ENCODE measurements at places on chromosomes 6 and 20.

GRCh38 chr20:62603907-62604785, 38.2 kb upstream of the SLCO4A1 start:
- no peak for DNase-seq

- no peak for DNase-seq
Observed at GRCh38 chr6:2639896-2640295, 110.8 kb downstream of the MYLK4 start.

DNA sequence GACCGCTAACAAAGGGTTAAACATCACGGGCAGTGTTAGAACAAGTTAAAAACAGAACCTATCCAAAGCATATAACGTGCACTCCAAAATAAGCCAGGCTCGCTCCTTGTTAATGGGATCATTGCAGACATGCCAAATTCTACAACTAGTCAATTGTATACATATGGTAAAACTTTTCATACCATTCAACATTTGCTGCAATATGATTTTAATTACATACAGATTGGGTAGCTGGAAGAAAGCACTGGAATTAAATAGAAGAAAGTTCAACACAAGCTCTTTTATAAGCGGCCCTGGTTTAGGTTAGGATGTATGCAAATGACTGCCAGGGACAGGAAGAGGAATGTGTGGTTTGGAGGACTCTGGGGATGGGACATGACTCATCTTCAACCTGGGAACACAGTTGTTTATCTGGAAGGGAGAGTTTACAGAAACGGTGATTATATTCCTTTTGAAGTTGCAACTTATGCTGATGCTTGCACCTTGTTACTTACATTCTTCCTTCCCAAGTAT, 62.5 kb upstream of the TIAM2 start:
- DNase-seq = no peak

GRCh38 chr6:146581968-146582367, 16.8 kb upstream of the ADGB start:
- DNase-seq = no peak

DNA sequence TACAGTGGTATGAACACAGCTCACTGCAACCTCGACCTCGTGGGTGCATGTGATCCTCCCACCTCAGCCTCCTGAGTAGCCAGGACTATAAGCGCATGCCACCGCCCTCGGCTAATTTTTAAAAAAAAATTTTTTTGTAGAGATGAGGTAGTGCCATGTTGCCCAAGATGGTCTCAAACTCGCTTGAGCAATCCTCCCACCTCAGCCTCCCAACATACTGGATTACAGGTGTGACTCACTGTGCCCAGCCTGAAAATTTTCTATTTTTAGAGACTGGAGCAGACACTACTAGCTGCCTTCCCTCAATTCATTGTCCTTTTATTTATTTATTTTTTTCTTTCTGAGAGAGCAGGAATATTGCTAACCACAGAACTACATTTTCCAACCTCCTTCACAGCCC, 20.3 kb upstream of the GTF3C6 start:
- no peak for DNase-seq

- DNase-seq = no peak
Observed at GRCh38 chr6:7236306-7237209, 76.4 kb downstream of the SSR1 start.

DNA sequence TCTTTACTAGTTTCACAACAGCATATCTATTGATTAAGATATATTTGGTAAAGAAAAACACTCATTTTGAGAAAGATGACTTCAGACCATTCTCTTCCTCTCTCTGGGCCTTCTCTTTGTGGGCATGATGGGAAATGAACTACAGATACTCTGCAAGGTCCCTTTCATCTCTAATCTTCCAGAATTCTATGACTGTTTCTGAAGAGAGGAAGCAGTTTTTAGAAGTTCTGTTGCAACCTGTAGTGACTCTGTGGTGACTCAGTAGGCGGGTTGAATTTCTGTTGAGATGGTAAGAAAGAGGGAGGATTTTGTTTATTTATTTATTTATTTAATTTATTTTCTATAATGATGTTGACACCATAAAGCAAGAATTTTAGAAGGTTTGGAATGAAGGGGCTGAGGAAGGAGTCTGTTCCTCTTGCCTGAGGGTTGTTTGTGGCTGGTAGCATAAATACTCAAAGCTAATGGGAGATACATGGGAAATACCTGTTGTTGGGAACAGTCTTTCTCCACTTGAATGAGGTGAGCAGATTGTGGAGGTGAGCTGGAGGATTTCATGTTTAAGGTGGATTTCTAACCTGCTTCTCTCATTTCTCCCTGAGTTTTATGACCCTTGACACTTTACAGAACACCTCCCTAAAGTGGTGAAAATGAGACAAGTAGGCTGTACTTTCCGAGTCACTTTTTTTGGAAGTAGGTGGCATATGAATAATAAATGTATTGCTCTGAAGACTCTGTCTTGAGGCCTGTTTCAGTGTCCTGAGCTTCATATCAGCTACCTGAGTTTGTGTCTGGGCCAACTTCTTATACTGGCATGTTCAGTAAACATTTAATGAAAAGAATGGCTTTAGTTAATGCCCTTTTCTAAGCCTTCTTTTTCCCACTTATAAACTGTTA, 15.0 kb downstream of the ACSS2 start:
- no peak for DNase-seq

DNA sequence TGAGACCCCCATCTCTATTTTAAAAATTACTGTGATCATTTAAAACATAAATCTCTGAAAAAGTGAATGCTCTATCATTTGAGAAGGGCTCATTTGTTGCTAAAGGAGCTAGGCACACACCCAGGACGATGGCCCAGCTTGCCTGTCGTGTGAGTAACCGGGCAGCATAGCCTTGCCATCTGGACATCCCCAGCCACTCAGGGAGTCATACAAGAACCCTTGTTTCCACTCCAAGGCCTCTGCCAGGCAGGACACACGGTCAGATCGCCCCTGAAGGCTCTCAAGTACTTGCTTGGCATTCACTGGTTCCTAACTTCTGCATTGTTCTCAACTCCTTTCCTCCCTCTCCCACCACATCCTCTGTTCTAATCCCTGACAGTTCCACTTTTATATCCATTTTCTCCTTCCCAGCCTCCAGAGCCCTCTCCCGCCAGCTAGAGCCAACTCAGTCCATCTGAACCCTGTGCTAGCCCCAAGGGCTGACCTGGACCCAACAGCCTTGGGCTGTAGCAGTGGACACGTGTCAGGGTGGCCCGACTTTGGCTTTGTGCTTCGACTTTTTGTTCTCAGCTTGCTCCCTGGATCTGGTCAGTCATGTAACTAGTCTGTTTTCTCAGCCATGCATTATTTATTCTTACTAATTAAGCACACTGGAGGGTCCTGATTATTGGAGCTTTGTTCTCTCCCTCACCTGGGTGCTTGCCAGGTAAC, 15.7 kb upstream of the EZR start:
- DNase-seq = no peak

DNA sequence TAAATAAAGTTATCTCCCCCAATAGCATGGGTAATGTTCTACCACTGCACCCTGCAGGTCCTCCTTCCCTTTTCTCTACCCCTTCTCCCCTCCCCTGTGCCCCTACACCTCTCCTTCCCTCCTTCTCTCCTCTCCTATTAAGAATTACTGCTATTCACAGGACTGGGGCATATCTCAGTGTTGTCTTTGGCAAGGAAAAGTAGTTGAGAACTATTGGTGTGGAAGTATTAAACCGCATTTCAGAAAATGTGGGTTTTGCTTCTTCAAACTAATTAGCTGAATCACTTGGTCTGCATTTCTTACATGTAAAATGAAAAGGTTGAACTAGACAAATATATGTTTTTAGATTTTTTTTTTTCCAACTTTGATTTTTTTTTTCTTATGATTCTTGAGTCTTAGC, 296.3 kb downstream of the CDKAL1 start:
- no peak for DNase-seq

DNA sequence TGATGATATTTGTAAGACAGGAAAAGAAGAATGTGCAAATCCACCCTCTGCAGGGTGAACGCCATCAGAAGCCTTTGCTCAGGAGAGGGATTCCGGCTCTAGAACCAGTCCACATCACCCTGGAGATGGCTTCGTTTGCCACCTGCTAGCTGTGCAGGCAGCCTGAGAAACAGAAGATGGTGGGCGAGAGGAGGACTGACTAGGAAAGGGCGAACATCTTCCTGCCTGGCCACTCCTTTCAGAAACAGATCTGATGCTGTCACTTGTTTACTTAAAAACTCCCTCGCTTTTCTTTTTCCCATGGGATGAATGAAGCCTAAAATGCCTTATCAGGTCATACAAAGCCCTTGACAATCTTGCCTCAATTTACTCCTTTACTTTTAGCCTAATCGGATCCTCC, 1.2 kb downstream of the PTPRA start:
- DNase-seq = no peak

DNA sequence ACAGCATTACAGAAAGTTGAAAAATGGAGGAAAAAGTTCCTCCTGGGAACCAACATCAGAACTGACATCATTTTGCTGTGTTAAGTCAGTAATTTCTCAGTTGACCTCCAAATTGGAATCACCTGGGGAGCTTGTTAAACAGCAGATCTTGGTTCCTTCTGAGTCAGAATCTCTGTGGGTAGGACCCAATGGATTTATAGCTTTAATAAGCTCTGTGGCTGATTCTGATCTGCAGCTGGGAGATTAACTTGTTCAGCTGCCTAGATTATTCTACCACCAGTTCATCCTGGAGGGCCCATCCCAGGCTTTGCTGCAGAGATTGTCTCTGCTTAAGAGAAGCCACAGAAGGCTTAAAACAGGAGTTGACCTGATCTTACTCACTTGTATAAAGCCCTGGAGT, 90.7 kb upstream of the POPDC3 start:
- no peak for DNase-seq

DNA sequence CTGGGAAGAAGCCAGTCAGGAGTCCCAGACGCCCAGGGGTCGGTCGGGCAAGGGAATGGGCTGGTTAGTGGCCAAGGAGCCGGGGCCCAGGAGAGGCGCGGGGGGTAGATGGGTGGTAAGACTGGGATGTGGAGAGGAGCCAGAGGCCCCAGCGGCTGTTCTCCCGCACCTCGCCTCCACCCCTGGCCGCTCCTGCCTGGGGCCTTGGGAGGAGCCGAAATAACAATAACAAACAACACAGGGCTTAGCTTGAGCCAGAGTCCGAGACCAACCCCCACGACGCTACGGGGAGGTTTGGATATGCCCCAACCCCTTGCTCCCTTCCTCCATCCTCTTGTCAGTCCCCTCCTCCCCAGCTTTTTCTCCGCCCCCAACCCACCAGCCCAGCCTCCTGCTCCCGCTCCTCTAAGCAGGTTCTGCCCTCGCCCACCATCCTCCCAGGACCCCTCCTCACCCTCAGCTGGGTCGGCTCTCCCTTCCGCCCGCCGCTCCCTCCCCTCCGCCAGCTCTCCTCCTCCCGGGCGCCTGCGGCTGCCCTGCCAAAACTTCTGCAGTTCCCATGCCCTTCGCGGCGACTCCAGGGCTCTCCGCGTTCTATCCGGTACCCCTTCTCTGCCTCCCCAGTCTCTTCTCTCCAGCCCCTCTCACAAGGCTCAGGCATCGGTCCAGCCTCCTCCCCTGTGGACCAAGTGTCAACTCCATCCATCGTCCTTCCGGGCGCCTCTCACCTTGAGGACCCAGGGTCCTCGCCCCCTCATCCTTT, 1.1 kb downstream of the RNF39 start:
- no peak for DNase-seq

DNA sequence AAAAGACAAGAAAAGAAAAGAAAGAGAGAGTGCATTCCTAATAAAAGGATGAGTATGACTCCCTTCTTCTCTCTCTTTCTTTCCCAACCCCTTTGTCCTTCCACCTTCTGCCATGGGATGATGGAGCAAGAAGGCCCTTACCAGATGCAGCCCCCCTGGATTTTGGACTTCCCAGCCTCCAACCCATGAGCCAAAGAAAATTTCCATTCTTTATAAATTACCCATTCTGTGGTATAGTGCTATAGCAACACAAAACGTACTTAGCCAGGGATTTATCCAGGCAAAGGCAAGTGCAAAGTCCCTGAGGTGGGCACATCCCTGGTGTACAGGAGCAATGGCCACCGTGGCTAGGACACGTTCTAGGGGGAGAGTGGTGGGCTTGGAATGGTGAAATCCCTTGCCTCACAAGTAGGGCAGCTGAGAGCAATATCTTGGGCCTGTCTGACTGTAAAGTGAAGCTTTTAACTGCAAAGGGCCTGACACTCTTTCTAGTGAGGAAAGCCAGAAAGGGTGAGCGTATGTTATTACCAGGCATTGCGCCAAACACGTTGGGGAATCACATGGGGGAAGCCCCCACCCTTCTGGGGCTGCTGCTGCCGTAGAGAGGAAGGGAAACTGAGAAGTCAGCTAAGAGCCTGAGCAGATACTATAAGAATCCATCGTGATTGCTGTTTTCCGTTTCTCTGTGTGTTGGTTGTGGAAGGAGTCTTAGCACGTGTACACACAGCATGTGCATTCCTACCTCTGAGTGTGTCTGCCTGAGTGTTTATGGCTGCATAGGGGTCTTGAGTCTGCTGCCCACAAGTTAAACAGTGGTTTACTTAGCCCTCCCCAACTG, 50.7 kb upstream of the SIRPA start:
- no peak for DNase-seq

DNA sequence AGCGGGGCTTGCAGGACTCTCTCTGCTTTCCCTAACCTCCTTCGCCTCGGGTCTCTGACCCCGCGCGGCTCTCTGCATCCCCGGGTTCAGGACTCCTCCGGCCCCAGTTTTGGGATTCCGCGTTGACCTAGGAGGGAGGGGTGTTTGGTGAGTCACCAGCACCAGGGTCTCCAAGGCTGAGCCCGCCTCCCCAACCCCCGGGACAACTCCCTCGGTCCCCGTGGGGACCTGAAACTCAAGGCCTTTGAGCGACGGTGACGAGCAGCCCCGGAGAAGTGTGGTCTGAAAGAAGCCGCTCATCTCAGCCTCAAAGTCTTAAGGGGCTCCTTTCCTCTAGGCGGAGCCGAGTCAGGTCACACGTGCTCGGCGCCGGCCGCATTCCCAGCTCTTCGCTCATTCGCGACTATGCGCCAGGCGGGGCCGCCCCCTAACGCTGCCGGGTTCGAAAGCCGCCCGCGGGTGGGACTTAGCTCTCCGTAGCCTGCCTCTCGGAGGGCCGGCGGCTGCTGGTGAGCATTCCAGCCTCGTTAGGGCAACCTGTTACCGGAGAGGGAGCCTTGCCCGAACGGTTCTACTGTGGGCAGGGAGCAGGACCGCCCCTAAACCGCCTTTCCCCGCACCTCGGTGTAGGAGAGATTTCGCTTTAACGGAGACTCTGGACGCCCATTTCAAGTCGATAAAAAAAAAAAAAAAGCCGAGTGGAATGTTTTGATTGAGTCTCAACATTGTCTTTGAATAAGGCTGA, 3.0 kb upstream of the PRDM13 start:
- no peak for DNase-seq
